Neural crest cell (in vitro differentiated cells): ENCODE measurements at places on chromosomes 6 and 20. TPM values are rescaled to one million over a fixed set of nuclear protein-coding genes. Genes with fewer than 3 reads are reported as not detected.

Gene GPLD1
- total RNA-seq: 4.7 and 6.0 TPM in 2 replicates

Gene OR2J3
- not detected in 2 replicates for total RNA-seq

GRCh38 chr20:10696650-10697049 is 22.9 kb upstream of the JAG1 start:
- H3K27me3 ChIP-seq: no peaks in the 10 kb centered on the region
- H3K4me1 ChIP-seq: peaks cover 5% of the 10 kb centered on the region
- H3K36me3 ChIP-seq: no peaks in the 10 kb centered on the region
- H3K27ac ChIP-seq: no peak overlapping the region
- DNase-seq: peak; percentile 9

DNA sequence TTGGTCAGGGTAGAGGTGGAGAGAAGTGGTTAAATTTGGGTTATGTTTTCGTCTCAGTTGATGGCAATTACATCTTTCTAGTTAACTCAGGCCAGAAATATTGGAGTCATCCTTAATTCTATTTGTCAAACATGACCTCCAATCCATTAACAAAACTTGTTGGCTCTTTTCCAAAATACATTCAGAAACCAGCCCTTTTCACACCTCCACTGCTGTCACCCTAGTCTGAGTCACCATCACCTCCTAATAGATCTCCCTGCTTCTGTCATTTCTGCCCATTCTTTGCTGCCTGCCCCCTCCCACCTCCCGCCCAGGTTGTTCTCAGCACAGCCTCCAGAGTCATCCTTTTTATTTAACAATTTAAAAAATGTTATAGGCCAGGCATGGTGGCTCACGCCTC is 3.0 kb upstream of the ABCF1 start:
- no peak for DNase-seq
- peaks cover 29% of the 10 kb centered on the region for H3K4me1 ChIP-seq
- no peak overlapping the region for H3K27ac ChIP-seq
- peaks cover 21% of the 10 kb centered on the region for H3K27me3 ChIP-seq

DNA sequence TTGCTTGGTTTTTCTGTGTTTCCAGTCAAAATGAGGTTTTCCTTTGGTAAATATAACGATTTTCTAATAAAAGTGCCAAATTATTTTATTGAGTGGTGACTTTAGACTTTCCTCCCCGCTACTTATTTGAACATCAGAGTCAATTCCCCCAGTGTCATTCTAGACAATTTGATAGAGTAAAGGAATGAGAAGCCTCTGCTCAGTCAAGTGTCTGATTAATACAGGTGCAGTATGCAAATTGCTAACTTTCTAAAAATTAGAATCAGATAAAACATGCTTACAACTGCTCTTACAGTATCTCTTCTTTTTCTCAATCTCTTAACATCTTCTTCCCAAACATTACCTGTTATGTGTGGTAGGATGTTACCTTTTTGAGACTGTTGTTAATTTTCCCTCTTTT is 148.7 kb downstream of the CD83 start:
- no peak overlapping the region for H3K27ac ChIP-seq
- no peaks in the 10 kb centered on the region for H3K36me3 ChIP-seq
- H3K4me3 ChIP-seq: no peak overlapping the region

DNA sequence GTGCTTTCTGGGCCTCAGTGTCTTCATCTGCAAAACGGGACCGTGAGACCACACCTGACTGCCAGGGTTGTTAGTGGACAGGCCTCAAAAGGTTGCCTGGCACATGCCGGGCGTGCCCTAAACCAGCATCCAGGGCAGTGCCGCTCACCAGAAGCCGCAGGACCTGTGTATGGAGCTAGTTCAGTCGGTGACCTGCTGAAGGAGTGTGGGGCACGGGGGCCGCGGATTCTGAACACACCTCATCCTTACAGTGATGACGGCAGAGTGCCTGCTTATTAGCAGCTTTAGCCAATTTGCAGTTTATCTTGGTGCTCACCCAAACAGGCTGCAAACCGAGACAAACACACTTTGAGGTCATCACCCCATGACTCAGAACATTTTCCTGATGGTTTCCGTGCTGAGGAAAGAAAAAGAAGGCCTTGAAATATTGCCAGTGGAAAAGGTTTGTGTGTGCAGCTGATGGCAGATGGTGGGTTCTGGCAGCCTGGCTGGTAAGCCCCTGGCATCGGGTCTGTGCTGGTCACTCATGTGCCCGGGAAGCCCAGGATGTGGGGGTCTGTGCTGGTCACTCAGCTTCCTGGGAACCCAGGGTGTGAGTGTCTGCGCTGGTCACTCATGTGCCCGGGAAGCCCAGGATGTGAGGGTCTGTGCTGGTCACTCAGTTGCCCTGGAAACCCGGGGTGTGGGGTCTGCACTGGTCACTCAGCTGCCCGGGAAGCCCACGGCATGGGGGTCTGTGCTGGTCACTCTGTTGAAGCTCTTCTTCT is 153.8 kb downstream of the ERMARD start:
- no peak overlapping the region for H3K4me3 ChIP-seq
- no peaks in the 10 kb centered on the region for H3K36me3 ChIP-seq
- H3K4me1 ChIP-seq: peaks cover 17% of the 10 kb centered on the region
- peak overlapping the region; percentile 60 for H3K27ac ChIP-seq
- DNase-seq: no peak

DNA sequence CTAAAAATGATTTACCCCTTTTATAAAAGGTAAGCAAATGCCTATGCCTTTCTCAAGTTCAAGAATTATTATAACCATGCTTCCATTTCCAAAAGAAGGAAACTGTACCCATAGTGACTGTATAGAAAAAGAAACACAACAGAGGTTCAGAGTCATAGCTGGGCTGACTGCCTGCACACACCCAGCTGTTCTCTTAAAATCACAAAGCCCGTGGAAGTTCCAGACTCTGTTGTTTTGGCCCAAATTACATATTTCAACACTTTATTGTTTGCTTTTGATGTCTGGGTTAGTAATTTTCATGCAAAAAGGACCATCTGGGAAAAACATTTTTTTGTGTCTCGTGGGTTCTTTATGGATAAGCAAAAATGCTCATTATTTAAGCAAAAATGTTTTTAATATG is 99.2 kb downstream of the LCA5 start:
- DNase-seq: no peak
- no peaks in the 10 kb centered on the region for H3K36me3 ChIP-seq
- no peak overlapping the region for H3K27ac ChIP-seq
- no peaks in the 10 kb centered on the region for H3K4me1 ChIP-seq
